Spinal cord (tissue), 10 donors: ENCODE measurements at places on chromosomes 3 and 15. TPM values are rescaled to one million over a fixed set of nuclear protein-coding genes. Genes with fewer than 3 reads are reported as not detected.

- H3K36me3 ChIP-seq, result no peaks in the 10 kb centered on the region
- H3K4me1 ChIP-seq, result no peaks in the 10 kb centered on the region
- H3K27ac ChIP-seq, result no peak overlapping the region
- DNase-seq, result no peak
Observed at GRCh38 chr3:40414270-40414669, 27.3 kb downstream of the ENTPD3 start.

Gene ZNF660
- 8.3 TPM for polyA plus RNA-seq

DNA sequence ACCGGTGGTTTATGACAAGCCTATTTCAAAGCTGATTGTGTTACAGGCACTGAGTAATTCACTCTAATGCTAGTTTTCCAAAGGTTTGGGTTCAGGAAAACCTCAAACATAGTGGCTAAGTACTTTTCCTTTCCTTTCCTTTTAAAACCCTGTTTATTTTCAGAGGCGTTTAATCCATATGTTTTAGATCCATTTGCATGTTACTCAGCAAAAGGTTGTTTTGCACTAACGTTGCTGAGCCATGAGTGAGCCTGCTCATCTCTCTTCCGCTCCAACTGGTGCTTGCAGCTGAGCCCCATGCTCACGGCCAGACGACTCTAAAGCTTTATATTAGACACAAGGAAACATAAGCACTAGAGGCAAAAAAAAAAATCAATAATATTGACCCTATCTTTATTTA lies 9.4 kb downstream of the CEMIP start:
- peaks cover 3% of the 10 kb centered on the region for H3K27me3 ChIP-seq
- H3K36me3 ChIP-seq, result no peaks in the 10 kb centered on the region
- H3K4me3 ChIP-seq, result no peak overlapping the region
- H3K27ac ChIP-seq, result no peak overlapping the region

Gene HTD2
- polyA plus RNA-seq, result 12.2 TPM

DNA sequence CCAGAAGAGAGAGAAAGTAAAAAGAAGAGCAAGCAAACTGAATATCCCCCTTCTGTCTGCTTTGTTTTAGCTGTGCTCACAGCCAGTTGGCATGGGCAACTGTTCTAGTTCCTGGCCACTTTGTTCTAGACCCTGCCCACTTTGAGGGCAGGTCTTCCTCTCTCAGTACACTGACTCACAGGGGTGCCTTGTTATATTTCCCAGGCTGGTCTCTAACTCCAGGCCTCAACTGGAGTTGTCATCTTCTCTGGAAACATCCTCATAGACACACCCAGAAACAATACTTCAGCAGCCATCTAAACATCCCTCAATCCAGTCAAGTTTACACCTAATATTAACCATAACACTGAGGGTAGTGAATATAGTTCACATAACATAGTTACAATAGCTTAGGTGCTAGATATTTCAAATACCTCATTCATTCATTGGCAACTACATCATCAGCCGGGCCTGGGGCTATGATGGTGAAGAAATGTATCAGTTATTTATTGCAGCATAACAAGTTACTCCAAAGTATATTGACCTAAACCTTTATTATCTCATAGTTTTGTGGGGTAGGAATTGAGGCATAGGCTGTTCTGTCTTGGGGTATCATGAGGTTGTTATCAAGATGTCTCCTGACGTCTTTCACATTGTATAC lies 106.0 kb downstream of the UBE2E2 start:
- no peaks in the 10 kb centered on the region for H3K36me3 ChIP-seq
- DNase-seq, result no peak
- H3K27me3 ChIP-seq, result no peaks in the 10 kb centered on the region
- H3K27ac ChIP-seq, result no peak overlapping the region
- H3K4me1 ChIP-seq, result no peaks in the 10 kb centered on the region
